H9 (cell line): ENCODE measurements at places on chromosomes 2 and 18.

GRCh38 chr18:22563164-22563583 lies 145.5 kb upstream of the CTAGE1 start:
- DNase-seq = no peak

- DNase-seq = no peak
Measured at GRCh38 chr2:121944072-121944831, 188.8 kb downstream of the TSN start.

GRCh38 chr2:29247336-29247914 lies 132.2 kb downstream of the CLIP4 start:
- DNase-seq = no peak

DNA sequence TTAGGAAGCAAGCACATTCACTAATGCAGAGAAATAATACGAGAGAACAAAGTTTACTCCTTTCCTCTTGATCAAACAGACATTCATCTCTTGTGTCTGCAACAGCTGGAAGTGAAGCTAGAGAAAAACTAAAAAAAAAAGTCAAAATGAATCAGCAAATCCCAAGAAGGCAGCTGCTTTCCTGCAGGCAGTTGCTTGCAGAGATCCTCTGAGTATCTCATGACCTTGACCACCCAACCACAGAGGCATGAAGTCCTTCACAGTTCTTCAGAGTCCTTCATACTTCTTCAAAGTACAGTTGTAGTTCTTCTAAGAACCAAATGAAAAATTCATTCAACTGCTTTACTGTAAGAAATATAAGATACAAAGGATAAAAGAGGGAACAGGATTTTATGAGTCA lies 97.2 kb upstream of the ACVR1C start:
- DNase-seq = no peak

GRCh38 chr2:233807215-233807865 lies 29.2 kb downstream of the MROH2A start:
- peak; percentile 27 for DNase-seq

DNA sequence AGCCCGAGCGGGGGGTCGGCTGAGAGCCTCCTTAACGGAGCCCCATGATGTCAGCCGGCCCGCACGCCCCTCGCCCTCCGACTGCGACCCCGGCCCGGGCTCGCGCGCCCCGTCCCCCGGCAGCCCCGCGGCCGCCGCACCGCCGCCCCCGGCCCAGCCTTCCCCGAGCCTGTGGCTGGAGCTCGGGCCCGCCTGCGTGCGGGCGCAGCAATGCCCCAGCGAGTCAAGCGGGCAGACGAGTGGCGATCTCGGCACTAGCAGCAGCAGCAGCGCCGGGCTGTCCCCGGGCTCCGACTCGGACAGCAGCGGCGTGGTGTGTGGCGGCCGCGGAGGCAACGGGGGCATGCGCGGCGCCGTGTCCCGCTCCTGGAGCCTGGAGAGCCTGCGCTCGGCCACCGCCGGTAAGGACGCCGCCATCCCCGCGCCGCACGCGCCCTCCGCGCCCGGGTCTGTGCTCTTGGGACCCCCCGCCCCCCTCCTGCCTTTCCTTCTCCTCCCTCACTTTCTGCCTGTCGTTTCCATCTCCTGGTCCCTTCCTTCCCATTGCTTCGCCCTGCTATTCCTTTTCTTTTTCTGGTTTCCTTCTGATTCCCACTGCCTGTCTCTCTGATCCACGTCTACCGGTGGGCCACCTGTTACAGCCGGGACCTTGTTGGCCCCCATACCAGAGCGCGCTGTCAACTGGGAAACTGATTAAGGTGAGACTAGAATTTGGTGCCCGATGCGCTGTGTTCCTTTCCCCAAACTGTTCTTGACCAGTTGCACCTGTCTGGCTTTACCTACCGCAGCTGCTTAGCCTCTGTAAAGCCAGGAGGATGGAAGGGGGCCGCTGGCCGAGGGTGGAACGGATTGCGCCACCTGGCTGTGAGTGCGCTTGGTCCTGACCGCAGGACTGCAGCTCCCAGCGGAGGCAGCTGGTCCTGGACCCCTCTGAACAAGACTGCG lies 127.4 kb downstream of the ARHGEF4 start:
- peak; percentile 89 for DNase-seq

DNA sequence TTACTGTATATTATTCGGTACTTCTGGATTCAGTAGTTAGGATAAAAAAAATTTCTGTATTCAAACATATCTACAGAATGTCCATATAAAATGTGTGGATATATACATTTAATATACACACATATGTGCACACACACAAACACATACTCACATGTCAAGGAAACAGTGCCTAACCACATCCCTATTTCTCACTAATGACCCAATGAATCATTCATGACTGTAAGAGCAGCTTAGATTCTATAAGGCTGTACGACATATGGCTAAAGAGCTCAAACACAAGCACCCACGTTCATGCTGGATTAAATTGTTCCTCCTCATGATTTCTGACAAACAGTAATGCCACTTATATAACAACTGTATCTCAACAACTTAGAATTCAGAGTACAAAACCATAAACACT lies 457.3 kb downstream of the ADCYAP1 start:
- DNase-seq = no peak

DNA sequence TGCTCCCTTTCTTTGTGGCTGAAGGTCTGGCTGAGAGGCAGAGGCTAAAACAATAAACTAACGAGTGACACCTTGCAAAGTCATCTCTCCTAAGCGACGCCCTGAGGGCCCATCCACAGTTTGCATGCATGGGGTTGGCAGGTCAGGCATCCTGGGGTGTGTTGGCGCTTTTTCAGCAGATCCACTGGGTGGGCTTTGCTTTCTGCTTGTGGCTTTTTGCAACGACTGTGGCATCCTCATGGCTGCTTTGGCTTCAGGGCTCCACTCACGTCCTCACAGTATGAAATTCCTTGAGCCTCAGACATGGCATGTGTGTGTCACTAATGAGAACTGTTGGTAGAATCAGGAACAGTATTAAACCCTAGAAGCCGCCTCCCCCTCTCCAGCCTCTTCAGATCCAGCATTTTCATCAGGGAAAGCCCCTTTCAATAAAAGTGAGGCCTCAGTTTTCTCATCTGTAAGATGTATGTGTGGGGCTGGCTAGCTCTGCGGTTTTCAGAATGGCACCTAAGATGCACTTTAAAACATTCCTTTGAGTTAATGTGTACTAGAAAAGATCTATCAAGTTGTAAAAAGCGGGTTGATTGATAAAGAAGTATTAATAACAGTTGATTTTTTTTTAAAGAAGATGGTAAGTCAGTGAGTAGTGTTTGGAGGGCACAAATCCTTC lies 72.5 kb downstream of the SH3BP4 start:
- no peak for DNase-seq

DNA sequence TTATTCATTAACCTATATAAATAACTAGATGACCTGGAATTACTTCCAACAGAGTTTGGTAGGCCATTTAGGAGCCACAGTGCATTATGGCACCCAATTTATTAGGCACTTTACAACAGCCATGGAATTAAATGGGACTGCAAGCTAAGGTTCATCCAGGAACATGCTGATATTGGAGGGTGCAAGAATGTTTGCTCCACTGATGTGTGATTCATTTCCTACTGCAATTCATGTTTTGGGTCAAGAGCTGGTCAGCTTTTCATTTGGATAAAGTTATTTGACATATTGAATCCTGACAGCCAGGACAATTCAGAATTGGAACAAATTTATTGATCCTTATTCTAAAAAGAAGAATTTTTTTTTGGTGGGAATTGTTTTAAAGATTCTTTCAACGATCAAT lies 11.8 kb upstream of the LYPD1 start:
- no peak for DNase-seq

DNA sequence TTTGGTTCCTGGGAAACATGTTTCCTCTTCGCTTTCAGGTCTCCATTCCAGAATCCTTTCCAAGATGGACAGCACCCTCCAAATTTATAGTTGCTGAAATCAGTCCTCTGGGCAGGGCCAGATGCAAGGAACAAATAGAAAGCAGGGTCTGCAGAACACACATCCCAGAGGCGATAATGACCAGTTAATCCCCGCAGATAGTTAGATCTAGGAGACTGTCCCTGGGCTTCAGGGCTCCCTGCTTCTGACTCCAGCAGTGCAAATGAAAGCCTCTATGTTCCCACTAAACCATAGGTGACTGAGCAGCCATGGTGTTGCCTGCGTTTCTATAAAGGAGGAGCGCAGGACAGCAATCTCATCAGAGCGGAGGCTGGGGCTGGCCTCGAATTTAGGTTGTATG lies 38.7 kb downstream of the SRSF7 start:
- no peak for DNase-seq

DNA sequence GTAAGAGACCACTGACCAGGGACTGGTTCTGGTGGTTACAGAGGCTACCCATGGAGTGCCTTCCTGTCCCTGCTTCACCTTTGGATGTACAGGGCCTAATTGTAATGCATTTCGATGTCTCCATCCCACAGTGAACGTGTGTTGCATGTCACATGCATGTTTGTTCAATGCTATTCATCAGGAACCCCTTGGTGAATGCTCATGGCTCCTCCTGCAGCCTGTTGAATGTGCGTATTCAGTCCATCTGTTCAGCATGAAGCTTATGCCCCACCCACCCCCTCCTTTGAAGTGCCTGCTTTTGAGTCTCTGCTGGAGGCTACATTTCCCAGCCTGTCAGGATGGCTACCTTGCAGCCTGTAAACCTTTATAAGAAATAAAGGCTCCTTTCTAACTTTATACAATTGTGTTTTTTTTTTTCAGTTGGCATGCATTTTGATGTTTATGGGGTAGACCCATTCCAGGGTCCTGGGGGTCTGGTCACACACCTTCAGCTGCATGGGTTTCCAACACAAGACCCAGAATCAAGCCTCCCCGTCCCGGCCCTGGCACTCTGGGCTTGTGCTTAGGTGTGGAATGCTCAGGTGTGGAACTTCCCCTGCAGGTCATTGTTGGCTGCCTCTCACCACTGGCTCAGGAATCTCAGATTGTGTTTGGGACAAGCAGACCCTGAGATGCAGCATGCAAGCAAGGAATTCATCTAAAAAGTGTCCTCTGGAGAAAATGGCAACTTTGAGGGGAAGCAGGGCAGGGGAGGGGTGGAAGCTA lies 238.8 kb upstream of the HDAC4 start:
- no peak for DNase-seq

DNA sequence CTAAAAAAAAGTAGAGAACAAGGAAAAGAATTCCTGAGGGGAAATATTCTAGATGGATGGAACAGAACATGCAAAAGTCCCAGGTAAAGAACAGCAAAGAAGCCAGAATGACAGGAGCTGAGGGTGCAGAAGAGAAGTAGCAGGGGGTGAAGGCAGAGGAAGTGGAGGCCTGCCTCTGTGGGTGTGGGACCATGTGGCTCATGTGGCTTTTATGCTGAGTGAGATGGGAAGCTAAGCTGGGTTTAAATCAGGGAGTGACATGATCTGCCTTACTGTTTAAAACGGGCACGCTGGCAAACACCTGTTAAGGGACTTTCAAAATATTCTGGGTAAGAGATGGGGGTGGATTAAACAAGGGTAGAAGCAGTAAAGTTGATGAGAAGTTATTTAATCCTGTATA lies 40.0 kb downstream of the GKN2 start:
- no peak for DNase-seq

DNA sequence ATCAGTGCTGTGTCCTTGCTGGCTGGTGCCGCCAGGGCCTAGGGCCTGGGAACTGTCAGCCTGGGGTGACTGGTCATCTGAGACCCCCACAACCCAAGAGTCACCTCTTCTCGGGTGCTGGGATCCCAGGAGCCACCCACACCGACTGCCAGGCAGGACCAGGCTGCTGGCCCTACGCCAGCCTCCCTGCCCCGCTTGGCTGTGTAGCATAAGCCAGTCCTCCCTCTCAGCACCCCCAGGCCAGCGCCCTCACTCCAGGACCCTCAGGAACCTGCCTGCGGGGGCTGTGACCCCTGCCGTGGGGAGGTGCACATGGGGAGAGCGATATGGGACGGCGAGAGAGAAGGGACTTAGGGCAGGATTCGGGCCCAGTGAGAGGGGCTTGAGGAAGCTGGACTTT lies 9.5 kb downstream of the ARHGEF4 start:
- DNase-seq = no peak

- no peak for DNase-seq
Measured at GRCh38 chr2:223800908-223801307, 36.5 kb downstream of the AP1S3 start.

- no peak for DNase-seq
Measured at GRCh38 chr18:61851940-61852451, 40.8 kb downstream of the RNF152 start.

DNA sequence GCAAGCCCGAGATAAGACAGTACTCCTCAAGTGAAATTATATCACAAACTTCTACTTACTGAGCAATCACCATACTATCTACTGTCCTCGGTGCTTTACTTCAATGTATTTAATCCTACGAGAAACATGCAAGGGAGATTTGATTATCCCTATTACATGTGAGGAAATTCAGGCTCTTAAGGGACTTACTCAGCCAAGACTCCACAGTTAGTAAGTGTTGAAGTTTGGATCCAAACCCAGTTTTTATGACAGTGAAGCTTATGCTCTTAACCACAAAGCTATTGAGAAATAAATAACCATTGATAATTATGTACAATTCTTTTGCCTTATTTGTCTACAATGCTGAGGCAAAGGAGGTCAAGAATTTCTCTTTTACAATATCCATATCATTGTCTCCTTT lies 672.9 kb upstream of the ACVR2A start:
- DNase-seq = no peak

DNA sequence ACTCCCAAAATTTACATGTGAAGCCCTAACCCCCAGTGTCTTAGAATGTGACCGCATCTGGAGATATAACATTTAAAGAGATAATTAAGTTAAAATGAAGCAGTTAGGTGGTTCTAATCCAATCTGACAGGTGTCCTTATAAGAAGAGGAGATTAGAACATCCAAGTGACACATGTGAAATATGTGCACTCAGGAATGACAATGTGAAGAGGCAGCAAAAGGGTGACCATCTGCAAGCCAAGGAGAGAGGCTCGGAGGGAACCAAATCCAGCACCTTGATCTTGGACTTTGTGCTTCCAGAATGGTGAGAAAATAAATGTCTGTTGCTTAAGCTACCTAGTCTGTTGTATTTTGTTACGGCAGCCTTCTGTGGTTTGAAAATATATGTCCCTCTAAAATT lies 165.4 kb downstream of the FIGN start:
- no peak for DNase-seq

DNA sequence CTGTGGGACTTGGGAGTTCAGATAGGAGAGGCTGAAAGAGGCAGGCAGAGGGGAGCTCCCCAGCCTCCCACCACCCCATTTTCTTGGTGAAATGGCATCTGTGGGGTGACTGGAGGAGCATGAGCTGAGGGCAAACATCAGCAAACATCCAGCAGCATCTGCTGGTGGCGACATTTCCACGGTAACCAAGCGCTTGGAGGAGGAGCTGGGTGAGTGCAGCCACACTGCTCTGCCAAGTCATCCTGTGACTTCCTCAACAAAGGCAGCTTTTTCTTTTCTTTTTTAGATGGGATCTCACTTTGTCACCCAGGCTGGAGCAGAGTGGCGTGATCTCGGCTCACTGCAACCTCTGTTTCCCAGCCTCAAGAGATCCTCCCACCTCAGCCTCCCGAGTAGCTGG lies 5.6 kb downstream of the TXNL4A start:
- DNase-seq = no peak

DNA sequence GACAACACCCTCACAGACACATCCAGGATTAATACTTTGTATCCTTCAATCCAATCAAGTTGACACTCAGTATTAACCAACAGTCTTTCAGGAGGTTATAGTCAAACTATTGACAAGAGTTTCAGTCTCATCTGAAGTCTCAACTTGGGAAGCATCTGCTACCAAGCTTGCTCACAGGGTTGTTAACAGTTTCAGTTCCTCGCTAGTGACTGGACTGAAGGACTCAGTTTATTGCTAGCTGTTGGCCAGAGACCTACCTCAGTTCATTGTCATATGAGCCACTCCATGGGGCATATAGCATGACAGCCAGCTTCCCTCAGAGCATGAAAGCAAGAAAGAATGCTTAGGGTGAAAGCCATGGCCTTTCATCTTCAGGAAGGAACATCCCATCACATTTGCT lies 228.6 kb downstream of the EPHA4 start:
- no peak for DNase-seq

- DNase-seq = no peak
Measured at GRCh38 chr2:198157314-198157713, 352.9 kb downstream of the PLCL1 start.
